ENCODE measurements at places on chromosomes 3 and 15.

GRCh38 chr3:104676241-104676640 is 690.5 kb upstream of the ALCAM start:
- DNase-seq: no peak

DNA sequence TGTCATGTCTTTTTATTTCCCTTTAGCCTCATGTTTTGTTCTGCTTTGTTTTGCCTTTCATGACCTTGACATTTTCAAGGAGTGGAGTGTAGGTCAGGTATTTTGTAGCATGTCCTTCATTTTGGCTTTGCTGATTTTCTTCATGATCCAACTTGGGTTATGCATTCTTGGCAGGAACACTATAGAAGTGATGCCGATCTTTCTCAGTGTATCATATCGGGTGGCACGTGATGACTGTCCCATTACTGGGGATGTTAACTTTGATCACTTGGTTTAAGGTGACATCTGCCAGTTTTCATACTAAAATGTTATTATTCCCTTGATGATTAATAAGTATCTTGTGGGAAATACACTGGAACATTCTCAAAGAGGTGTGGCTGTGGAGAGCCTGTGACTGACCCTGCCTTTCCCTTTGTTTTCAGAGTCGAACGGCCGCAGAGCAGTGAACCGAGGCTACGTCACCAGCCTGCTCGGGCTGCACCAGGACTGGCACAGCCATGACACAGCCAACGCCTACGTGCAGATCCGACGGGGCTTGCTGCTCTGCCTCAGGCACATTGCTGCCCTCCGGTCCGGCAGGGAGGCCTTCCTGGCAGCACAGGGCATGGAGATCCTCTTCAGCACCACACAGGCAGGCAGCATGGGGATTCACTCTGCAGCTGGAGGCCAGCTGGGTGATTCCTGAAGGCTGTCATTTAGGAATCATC is 167.7 kb downstream of the AGBL1 start:
- DNase-seq: no peak

GRCh38 chr15:75673426-75674235 is 25.9 kb downstream of the SNX33 start:
- DNase-seq: no peak

DNA sequence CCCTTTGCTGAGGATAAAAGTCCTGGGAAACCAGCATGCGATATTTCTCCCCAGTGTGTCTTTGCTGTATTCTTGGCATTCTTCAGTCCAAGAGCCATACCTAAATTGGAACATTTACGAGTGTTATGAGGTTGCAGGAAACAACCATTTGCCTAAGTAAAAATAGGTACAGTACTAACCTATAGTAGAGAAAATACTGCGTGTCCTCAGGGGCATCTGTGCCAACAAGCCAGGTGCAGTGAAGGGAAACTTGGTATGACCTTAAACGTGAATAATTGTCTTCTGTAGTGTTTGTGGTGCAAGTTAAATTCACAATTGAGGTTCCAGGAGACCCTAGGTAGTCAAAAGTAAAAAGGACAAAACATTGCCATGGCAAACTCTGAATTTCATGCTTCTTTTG is 12.2 kb downstream of the IL5RA start:
- no peak for DNase-seq

All from kidney epithelial cell (primary cell).